Adrenal gland (tissue), 19 donors: ENCODE measurements at places on chromosomes 4 and X. TPM values are rescaled to one million over a fixed set of nuclear protein-coding genes. Genes with fewer than 3 reads are reported as not detected.

The COL4A5 gene
- 4.0 TPM for polyA plus RNA-seq

The ZNF330 gene
- 28.1 TPM for polyA plus RNA-seq

The FAM133A gene
- 0.91 TPM for polyA plus RNA-seq

The ALAS2 gene
- 0.07 TPM for polyA plus RNA-seq

The HTN3 gene
- polyA plus RNA-seq, result not detected

The NRK gene
- polyA plus RNA-seq, result 14.6 TPM

The RNF150 gene
- 4.9 TPM for polyA plus RNA-seq

The CT83 gene
- not detected for polyA plus RNA-seq

The YY2 gene
- polyA plus RNA-seq, result 1.3 TPM

The BANK1 gene
- 4.0 TPM for polyA plus RNA-seq

The CXCL3 gene
- 1.6 TPM for polyA plus RNA-seq

The BRCC3 gene
- 9.7 TPM for polyA plus RNA-seq

The RBM46 gene
- polyA plus RNA-seq, result 0.05 TPM

The IRF2 gene
- 69.7 TPM for polyA plus RNA-seq

The NR0B1 gene
- 29.1 TPM for polyA plus RNA-seq

The SASH3 gene
- polyA plus RNA-seq, result 5.9 TPM

The PHEX gene
- 0.07 TPM for polyA plus RNA-seq

The GPRIN3 gene
- polyA plus RNA-seq, result 0.47 TPM

The MAGEA11 gene
- polyA plus RNA-seq, result not detected

The DCAF4L1 gene
- polyA plus RNA-seq, result 0.24 TPM

The GABRQ gene
- 0.57 TPM for polyA plus RNA-seq

The LRBA gene
- polyA plus RNA-seq, result 32.2 TPM

The GALNTL6 gene
- polyA plus RNA-seq, result 0.40 TPM

The GUCY1A1 gene
- polyA plus RNA-seq, result 2.3 TPM

The HSFX1 gene
- 0.51 TPM for polyA plus RNA-seq

The IL9R gene
- 0.32 TPM for polyA plus RNA-seq

The MMRN1 gene
- polyA plus RNA-seq, result 6.4 TPM

The NEUROG2 gene
- not detected for polyA plus RNA-seq

The SSX3 gene
- not detected for polyA plus RNA-seq

The SRPX2 gene
- polyA plus RNA-seq, result 9.0 TPM

The SLC6A14 gene
- not detected for polyA plus RNA-seq

The GPR78 gene
- 0.08 TPM for polyA plus RNA-seq

The GASK1B gene
- 165 TPM for polyA plus RNA-seq

The SLC35A2 gene
- polyA plus RNA-seq, result 5.1 TPM

The REELD1 gene
- 1.1 TPM for polyA plus RNA-seq

The GRIA2 gene
- polyA plus RNA-seq, result 3.9 TPM

The SPANXA1 gene
- polyA plus RNA-seq, result not detected

The SPANXA2 gene
- not detected for polyA plus RNA-seq

The CORIN gene
- 0.10 TPM for polyA plus RNA-seq
